Head of caudate nucleus (tissue), 42 donors: ENCODE measurements at places on chromosomes 12 and 14.

GRCh38 chr14:101055106-101055662 is 151.7 kb upstream of the RTL1 start:
- DNase-seq: no peak

GRCh38 chr14:99975190-99975589 is 90.0 kb upstream of the EVL start:
- DNase-seq: no peak

- no peak for DNase-seq
These were observed 9.5 kb downstream of the EMP1 start for GRCh38 chr12:13205809-13206559.

- no peak for DNase-seq
These were observed 4.9 kb upstream of the ANKLE2 start for GRCh38 chr12:132766380-132767085.

- DNase-seq: no peak
These were observed 361.0 kb downstream of the DPF3 start for GRCh38 chr14:72532686-72533454.

- DNase-seq: no peak
These were observed 228.2 kb upstream of the PWP1 start for GRCh38 chr12:107457362-107457935.

DNA sequence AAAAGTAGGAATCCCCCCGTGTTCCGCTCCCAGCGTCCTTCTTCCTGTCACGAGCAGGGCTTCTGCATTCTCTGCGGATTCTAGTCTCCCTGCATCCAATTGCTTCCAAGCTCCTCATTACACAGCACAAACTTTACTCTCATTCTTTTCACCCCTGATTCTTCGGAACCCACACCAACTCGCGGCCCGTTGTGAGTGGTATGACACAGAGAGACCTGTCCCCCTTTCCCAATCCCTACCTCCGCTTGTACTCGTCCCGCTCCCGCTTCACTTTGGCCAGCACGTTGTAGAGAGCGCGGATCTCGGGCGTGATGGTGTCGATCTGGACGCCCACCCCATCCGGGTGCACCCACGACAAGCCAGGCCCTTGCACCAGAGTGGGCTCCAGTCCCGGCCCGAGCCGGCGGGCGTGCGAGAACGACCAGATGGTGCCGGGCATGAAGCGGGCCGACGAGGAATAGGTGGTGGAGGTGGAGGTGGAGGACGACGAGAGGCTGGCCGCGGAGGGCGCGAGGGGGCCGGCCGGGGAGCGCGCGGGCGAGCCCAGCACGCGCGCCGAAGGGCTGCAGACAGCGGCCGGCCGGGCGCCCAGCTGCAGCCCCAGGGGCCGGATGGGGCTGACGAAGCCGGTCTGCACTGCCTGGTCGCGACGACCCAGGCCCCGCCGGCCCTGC is 687 bp downstream of the IFFO1 start:
- peak; percentile 58 for DNase-seq

DNA sequence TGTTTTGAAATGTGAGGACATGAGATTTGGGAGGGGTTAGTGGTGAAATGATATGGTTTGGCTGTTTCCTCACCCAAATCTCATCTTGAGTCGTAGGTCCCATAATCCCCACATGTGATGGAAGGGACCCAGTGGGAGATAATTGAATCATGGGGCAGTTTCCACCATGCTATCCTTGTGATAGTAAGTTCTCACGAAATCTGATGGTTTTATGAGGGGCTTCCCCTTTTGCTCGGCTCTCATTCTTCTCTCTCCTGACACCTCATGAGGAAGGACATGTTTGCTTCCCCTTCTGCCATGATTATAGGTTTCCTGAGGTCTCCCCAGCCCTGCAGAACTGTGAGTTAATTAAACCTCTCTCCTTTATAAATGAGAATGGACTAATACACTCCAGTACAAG is 18.0 kb downstream of the GALNT6 start:
- no peak for DNase-seq

- no peak for DNase-seq
These were observed 18.8 kb upstream of the RCOR1 start for GRCh38 chr14:102573591-102574046.

GRCh38 chr12:72018036-72018435 is 79.4 kb downstream of the TPH2 start:
- no peak for DNase-seq

- no peak for DNase-seq
These were observed 25.7 kb downstream of the WDR89 start for GRCh38 chr14:63616015-63616414.

DNA sequence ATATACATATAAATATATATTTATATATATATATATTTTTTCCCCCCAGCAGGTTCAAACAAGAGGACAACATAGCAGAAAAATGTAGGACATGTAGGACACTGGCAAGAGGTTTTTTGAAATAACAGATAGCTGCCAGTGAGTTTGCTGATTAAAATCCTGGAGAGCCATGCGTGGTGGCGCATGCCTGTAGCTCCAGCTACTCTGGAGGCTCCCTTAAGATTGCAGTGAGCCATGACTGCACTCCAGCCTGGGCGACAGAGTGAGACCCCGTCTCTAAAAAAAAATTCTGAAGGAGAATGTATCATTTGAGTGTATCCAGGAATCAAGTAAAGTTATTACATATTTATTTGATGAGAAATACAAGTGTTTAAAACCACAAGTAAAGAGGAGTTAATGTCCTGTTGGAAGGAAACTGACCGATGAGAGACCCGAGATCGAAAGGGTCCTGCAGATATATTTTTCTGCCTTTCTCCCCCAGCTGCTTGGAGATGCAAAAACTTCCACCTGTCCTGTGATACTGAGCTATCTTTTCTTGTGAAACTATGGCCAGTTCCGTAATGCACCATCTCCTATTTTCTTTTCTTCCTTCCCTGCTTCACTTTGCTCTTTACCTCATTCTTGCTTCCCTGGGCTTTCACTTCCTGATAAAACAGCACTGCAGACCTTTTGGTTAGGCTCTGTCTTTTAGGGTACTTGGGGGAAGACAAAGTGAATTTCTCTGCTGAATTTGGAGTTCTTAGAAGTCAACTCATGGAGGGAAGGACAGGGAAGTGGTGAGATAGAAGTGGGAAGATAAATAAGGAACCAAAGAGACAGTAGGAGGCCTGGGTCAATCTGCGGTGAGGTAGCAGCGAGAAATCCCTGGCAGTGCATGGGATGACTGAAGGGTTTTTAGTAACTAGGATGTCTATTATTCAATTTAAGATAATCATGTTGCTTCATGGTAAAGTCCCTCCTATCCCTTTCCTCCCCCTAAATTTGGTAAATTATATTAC is 41.2 kb upstream of the SLC2A13 start:
- DNase-seq: no peak

DNA sequence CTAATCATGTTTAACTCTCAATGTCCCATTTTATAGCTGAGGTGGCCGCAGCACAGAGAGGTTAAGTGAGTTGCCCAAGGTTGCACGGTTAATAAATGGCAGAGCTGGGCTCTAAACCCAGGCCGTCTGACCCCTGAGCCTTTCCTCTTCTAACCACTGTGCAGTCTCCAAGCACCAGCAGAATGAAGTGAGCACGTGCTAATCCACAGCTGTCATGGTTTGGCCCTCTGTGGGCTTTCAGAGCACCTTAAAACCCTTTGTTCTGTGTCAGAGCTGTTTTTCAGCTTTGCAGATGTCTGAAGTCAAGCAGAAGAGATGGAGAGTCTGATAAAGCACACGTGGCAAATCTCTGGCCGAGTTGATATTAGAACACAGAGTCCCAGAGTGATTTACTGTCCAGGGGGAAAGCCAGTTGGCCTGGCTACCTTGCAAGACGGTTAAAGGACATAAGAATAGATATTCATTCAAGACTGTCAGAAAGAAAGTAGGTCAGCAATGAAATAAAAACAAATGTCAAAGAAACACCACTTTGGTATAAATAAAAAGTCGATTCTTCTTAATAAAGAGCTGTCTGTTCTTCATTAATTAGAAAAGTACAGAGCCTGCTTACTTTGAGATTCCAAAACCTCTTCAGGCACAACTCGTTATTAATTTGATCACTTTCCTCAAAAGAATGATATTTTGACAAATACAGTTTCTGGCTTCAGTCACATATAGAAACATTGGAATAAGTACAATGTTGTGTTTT is 107.3 kb downstream of the CRADD start:
- no peak for DNase-seq

DNA sequence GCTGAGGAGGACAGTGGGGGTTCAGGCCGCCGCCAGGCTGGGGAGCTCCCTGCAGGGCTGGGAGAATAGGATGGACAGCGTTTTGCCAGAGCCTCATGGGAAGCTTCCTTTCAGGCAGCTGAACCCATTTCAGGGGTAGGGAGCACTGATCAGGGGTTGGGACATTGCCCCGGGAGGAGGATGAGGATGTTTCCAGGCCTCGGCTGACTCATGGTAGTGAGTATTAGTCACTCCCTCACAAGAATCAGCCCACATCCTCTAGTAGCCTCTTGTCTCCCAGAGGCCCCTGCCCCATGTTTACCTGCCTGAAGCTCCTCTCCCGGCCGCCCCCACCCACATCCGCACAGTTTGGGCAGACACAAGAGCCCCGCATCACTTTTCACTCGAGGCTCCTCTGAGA is 89.8 kb downstream of the ZFP36L1 start:
- no peak for DNase-seq
